Naive thymus-derived CD8-positive, alpha-beta T cell (primary cell): ENCODE measurements at places on chromosomes 3 and 15.

DNA sequence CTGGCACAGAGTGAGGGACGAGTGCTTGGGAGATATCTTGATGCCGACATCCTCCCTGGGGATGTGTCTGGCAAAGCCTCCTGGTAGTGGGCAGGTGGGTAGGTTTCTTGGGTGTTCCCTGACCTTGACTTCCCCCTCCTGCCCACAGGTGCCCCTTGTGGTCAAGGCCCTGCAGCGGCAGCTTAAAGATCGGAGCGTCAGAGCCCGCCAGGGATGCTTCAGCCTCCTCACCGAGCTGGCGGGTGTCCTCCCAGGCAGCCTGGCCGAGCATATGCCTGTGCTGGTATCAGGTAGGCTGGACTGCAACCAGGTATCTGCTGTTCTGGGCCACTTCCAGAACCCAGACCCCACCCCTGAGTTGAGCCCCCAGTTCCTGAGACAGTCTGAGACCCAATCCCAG, 19.2 kb downstream of the CAND2 start:
- DNase-seq: no peak

GRCh38 chr3:196193133-196193735, 18.0 kb downstream of the ZDHHC19 start:
- no peak for DNase-seq

DNA sequence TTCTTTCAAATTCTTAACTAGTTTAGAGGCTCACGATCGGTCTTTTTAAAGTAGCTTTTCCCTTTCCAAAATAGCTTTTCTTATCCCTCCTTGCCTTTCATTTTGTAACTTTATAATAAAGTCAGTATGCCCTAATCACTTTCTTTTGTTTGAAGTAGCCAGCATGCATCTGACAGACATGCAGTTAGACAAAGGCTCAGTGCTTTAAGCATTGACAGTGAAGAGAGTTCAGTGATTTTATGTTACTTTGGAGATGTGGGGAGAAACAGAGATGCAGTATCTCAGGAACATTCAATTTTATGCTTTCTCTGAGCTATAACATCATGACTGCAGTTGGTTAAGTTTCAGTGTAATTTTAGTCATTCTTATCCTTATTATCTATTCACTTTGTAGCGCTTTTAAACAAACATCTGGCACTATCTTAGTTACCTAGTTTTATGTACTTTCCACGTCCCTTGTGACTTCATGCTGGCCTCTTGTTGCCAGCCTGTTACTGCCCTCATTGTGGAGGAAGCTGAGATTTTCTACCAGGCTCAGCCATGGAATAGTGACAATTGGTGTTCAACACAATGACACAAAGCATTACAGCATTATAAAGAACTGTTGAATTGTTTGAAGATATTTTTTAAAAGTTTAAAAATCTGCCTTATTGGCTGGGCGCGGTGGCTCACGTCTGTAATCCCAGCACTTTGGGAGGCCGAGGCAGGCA, 90.3 kb downstream of the AKAP13 start:
- no peak for DNase-seq

DNA sequence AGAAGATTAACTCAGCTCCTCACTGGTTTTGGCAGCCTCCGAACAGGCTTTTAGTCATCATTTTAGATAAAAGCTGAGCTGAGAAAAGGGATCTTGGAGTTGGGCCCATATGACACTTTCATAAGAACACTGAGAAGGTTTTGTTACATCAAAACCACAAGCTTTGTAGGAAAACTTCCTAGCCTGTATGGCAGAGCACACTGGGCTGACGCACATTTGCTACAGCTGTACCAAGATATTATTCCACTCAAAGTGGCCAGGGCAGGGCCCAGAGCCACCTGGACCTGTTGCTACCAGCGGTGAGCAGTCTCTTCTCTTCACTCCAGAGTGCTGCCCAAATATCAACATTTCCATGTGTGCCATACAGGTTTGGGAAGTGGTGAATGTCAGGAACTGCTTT, 160.5 kb upstream of the CCDC54 start:
- DNase-seq: no peak

- no peak for DNase-seq
These were observed 32.4 kb upstream of the PRTG start for GRCh38 chr15:55775316-55775715.

DNA sequence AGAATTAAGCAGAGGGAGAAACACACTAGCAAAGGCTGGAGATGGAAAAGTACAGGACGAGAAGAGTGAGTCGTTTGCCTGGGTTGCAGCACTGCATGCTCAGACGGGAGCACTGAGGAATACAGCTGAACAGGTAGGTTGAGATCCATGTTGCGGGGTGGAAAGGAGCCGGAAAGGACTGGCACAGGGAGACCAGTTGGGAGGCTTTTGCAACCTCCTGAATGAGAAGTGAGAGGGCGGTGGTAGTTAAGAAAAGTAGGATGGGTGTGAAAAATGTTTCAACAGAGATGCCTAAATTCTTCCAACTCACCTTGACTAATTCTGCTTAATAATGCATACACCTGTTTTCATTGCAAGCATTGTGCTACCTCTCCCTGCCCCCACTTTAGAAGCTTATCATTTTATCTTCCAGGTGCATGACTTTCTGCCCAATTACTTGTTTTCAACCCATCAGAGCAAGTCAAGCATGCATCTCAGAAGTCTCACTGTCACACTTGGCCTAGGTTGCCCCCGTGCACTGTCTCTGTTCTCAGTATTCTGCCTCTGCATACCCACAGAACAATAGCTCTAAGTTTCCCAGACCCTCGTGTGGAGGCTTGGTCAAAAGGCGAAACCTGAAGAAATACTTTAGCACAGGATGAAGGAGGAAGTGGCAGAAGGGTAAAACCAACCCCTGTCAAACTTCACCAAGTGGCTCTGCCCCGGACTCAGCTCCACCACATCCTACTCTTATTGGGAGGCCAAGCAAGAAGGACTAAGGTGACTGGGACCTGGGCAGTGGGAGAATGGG, 199.3 kb upstream of the BCL6 start:
- DNase-seq: no peak

DNA sequence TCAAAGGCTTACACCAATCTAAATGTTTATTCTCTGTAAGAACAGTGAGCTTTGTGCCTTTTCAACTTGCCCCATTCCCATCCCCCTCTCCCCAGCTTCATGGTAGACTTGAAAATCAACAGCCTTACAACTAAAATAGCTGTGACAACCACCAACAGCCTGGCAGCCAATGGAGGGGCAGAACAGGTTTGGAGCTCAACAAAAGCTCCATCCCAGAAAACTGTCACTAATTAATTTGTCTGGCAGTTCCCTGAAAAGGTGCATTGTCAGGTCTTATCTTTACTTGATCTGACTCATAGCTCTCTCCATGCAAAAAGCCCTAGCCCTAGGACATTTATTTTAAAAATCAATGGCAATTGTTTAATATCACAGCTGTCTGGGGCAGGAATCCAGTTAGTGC, 22.6 kb downstream of the MTHFS start:
- DNase-seq: no peak

GRCh38 chr15:85044894-85045293, 63.2 kb downstream of the PDE8A start:
- no peak for DNase-seq

GRCh38 chr3:58101499-58102389, 93.5 kb downstream of the FLNB start:
- no peak for DNase-seq

- no peak for DNase-seq
These were observed 27.7 kb downstream of the FAH start for GRCh38 chr15:80180468-80180867.

- no peak for DNase-seq
These were observed 6.1 kb upstream of the EIF2B5 start for GRCh38 chr3:184129012-184129411.

DNA sequence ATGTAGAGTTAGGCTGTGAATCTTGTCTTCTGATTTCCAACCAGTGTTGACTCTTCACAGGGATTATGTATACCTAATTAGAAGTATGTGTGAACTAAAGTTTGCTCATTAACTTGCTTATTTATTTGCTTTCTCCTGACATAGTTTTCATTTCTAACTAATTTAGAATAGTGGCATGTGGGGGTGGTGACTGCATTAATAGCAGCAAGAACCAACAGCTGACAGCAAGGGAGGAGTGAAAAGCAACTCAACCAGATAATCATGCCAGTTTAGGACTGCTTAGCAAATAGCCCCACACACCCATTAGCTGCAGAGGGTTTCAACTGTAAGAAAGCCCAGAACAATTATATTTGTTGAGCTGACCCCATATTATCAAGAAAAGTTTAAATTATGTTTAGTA, 3.8 kb downstream of the ST3GAL6 start:
- DNase-seq: no peak

- DNase-seq: no peak
These were observed 82.3 kb upstream of the OXTR start for GRCh38 chr3:8851703-8852102.

GRCh38 chr3:29525254-29525881, 244.5 kb downstream of the RBMS3 start:
- DNase-seq: no peak

- peak; percentile 74 for DNase-seq
These were observed 15.6 kb downstream of the TMEM158 start for GRCh38 chr3:45210308-45211041.

DNA sequence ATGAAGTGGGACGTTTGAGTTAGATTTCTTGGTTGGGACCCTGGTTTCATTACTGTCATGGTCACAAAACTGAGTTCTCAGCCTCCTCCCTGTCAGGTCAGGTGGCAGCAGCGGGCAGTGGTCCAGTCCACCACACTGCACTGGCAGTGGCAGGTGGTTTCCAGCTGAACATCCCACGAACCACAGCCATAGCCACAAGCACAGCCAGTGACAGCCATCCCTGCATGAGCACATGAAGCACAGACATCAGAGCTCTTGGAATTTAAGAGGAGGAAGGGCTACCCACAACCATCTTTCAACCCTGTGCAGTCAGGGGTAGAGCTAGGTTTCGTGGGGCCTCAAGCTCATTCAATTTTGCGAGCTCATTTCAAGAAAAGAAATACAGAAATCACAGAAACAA, 1.5 kb downstream of the RETNLB start:
- DNase-seq: no peak

DNA sequence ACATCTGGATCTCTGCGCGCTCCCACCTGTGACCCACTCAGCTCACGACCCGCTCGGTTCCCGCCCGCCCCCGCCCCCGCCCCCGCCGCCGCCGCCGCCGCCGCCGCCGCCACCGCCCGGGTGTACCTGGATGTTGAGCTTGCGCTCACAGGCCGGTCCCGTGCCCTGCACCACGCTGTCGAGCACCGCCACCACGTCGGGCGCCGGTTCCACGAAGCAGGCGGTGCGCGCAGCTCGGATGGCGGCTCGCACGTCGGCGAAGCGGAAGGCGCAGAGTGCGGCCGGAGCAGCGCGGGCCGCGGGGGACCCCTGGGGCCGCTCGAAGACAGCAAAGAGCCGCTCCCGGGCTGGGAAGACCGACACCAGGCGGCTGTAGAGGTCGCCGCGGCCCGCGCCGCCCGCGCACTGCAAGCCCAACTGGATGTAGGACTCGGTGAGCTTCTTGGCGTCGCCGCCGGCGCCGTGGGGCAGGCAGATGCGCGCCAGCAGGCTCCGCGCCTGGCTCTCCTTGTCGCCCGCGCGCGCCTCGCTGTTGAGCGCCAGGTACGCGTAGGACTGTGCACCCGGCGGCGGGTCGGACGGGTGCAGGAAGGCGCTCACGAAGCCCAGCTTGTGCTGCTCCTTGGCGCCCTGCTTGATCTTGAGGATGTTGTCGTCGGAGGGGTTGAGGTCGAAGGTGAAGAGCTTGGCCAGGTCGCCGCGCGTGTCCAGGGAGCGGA, 1.1 kb downstream of the PLXND1 start:
- peak; percentile 49 for DNase-seq

- no peak for DNase-seq
These were observed 67.4 kb downstream of the IMPG2 start for GRCh38 chr3:101252945-101253344.

DNA sequence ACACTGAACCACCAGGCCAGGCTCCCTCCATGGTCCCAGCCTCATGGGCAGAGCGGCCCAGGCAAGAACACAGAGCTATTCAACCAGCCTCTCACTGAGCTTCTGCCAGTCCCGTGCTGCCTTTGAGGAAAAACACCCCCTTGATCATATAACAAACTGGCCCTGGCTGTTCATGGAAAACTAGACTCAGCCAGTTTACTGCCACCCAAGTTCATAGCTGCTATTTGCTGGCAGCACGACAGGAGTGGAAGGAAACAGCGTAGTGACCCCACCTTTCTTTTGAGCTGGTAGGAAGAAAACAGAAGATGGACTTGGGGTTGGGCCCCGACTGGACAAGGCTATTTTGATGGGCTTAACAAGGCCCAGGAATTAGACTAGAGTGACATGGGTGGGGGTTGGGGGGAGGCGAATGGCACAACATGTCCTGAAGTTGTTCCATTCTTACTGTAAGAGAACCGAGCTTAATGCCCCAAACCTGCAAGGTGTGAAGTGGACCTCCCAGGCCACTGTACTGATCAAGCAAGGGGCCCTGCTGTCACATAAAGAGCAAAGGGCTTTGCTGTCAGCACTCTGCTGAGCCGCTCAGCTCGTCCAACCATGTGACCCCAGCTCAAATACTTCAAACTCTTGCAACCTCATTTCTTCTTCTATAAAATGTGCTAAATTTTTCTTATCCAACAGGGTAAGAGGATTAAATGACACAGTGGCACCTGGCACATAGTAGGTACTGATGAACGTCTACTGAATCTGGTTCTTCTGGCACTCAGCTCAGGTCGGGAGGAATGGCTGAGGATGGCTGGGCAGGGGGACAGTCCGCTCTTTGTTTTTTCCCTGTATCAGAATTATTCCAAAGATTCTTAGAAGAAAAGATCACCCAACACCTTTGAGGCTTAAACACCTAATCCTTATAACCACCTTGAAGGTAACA, 1.6 kb downstream of the FBXL22 start:
- no peak for DNase-seq

- no peak for DNase-seq
These were observed 271.9 kb upstream of the POU1F1 start for GRCh38 chr3:87548271-87548670.

GRCh38 chr15:79037848-79038247, 52.7 kb downstream of the RASGRF1 start:
- DNase-seq: no peak

DNA sequence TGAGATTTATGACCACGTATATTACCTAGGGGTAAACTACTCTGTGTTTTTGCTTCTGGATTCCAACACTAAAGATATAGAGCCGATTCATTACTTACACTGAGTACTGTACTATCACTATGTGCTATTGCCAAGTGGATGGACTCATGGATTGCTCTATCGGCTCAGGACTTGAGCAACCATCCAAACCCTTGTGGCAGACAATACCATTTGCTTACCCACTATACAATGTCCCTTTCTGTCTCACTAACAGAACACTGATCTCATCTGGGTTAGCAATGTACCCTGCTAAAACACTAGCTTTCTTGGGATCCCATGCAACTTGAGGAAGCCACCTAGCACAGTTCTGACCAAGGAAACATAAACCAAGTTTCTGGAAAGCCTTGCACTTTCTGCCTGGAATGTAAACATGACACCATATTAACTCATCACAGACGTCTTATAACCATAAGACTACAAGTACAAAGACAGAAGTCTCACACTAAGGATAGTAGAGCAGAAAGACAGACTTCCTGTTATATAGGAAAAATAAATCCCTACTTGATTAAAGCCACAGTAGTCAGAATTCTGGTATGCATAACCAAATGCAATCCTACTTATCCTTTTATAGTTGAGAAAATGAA, 38.6 kb downstream of the HACD2 start:
- no peak for DNase-seq

- DNase-seq: no peak
These were observed 85.5 kb downstream of the NCEH1 start for GRCh38 chr3:172625404-172625803.
